Activated T-cell treated with anti-CD3 and anti-CD28 coated beads, Interleukin-2, amount 50 U/mL, for 72 hours (primary cell): ENCODE measurements at places on chromosomes 7 and 10.

- no peak for DNase-seq
These were observed 206.1 kb downstream of the RAMP3 start for GRCh38 chr7:45363669-45364068.

DNA sequence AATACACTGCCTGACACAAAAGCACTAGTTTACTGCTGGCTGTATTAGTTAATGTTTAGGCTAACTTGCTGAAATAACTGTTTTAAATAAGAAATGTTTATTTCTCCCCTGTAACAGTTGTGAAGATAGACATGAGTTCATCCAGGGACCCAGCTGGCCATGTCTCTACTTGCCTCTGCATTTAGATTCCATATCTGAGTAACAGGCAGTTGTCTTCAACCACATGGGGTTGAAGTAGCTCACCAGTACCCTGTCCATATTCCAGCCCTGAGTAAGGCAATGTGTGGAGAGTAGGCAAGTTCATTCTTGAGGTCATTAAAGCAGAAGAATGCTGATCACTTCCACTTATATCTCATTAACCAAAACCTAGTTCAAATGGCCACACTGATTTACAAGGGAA is 31.1 kb upstream of the RSBN1L start:
- no peak for DNase-seq

GRCh38 chr10:42975558-42976340 is 101.1 kb upstream of the RET start:
- no peak for DNase-seq

DNA sequence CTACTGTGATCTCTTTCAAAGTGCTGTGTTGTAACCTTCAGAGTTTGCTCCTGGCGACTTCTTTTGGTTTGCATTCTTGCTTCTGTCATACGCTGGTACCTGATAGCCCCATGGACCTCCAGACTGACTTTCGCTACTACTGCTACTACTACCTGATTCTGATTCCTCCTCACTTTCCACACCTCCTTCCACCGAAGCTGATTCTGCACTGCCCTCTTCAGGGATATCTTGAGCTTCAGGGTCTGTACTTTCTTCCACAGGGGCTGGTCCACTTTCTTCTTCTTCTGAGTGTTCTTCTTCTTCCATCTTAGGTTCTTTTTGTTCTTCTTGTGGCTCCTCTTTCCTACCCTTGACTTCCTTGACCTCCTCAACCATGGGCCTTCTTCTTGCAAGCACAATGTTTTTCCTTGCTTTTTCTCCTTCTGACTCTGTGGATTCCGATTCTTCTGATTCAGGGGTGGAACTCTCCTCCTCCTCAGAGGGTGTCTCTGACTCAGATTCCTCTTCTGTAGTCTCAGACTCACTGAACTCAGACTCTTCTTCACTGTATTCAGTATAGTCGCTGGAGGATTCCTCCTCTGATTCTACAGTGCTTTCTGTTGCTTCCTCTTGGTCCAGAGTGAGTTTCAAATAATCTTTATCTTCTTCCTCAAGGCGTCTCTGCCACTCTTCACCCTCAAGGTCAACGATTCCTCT is 992.2 kb downstream of the PCDH15 start:
- DNase-seq: no peak

GRCh38 chr7:111561904-111562732 is at the start of gene IMMP2L:
IMMP2L (minus strand) TSS chr7:111562492.
- peak; percentile 96 for DNase-seq

DNA sequence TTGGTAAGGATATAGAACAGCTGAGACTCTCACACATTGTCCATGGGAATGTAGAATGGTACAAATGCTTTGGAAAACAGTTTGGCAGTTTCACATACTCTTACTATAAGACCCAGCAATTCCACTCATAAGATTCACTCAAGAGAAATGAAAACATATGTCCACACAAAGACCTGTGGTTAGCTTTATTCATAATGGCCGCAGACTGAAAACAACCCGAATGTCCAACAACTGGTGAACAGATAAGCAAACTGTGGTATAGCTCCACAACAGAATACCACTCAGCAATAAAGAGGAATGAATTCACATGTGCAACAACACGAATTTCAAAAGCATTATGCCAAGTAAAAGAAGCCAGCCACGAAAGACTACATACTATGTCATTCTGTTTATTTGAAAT is 33.5 kb upstream of the CUL1 start:
- no peak for DNase-seq

DNA sequence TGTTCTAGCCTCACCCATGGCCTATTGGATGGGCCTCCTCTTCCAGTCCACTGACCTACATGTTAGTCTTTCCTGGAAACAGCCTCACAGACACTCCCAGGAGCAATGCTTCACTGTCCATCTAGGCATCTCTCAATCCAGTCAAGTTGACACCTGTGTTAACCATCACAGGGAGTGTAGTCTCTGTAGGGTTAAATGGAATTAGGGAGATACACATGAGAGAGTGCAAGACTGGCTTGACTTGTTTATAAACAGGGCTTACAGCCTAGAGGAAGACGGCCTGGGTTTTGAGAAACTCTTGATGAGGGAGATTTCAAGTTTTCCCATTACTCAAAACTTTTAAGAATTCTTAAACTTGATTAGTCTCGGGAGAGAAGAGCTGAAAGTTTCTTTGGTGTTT is 18.9 kb upstream of the PRSS37 start:
- no peak for DNase-seq

DNA sequence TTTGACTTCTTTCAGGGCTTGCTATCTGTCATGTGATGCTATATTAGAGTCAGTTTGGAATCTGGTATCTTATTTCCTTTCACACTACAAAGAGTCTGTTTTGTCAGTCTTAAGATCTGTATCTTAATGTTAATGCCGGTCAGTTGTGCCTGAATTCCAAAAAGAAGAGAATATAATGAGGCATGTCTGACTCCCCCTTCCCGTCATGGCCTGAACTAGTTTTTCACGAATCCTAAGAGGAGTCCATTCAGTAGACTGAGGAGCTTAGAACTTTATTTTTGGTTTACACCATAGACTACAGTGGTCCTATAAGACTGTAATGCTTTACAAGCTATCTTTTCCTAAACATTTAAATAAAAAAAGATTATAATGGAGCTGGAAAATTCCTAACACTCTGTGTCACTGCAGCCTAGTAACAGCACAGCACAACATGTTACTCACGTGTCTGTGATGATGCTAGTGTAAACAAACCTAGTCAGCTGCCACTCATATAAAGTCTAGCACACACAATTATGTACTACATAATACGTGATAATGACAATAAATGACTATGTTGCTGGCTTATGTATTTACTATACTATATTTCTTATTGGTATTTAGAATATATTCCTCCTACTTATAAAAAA is 50.6 kb downstream of the VPS41 start:
- DNase-seq: no peak

GRCh38 chr10:7618461-7618860 is 48.3 kb downstream of the ITIH5 start:
- no peak for DNase-seq

DNA sequence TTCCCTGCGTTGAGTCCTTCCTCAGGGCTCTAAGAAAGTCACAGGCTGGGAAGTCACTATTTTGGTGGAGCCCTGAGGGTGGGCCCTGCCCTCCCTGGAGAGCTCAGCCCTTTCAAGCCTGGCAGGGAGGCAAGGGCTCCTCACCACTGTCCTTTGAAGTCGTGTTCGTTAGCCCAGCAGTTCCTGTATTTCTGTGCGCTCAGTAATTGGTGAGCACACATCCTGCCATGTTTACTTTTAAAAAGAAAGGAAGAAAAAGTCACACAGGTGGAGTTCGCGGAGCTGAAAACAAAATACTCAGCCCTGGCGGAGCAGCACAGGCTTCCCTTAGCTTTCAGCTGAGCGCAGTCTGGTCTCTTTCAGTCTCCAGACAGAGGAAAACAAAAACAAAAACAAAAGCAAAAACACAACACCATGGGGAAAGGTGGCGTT is 37.1 kb downstream of the PRKCQ start:
- peak; percentile 50 for DNase-seq
